NCI-H1930 (cell line): ENCODE measurements at places on chromosomes 7 and 10.

DNA sequence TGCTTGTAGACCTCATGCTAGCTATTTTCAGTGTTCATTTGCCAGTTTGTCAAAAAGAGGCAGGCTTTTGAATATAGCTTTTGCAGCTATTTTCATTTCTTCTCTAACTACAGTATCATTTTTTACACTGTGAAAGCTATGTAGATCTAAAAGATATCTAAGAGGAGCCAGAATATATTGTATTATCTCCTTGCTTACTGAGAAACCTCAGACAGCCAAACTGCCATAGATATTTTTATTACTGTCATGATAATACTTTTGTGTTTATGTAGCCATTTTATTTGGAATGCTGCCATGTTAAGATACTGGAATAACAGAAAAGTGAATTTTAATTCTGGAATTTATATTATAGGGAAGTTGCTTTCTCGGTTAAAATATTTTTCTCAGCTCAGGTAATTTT, 37.2 kb downstream of the ANKIB1 start:
- no peak for DNase-seq

DNA sequence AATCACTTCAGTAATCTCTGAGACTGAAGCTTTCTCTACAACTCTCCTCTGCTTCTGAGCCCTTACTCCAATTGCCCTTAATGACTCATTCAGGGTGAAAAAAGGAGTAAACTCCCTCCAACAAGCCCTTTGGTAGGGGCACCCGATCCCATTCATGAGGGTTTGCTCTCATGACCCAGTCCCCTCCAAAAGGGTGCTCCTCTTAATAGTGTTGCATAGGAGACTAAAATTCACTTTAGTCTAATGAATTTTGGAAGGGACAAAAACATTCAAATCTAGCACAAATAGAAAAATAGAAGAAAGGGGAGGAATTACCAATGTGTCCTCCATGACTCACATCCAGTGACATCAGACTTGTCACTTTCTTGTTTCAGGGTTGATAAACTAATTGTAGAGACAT, 66.2 kb upstream of the CCNY start:
- no peak for DNase-seq

DNA sequence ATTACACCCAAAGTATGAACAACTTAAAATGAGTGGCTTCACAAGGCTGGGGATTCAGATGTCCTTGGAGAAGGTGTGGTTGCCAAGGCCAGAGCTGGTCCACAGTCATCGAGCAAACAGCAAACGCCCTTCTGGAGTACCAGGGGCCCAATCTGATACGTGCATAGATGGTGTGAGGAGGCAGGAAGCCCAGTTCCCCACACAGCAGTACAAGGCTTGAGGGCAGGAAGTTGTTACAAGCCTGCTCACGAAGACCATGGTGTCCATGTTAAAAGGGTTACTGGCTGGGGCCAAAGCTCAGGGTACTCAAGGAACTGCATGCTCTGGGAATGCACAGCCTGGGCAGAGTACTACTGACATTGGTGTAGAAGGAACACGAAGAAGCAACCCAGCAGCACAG, 4.6 kb upstream of the ANKRD26 start:
- DNase-seq: no peak

DNA sequence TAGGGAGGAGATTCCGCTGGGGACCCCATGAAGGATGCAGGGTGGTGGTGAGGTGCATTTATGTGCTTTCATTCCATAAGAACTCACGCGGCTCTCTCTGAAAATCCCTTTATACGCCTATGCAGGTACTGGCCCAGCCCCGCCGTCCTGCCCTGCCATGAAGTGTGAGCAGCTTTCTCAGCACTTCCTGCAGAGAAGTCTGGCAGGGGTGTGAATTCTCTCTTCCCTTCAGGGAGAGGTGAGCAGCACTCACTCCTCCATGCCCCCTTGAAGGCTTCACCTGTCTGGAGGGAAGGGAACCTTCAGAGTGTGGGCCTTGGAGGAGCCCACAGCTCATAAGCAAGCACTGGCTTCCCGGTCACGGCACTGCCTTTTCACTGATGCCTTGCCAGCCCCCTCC, 34.0 kb downstream of the PPP2R2D start:
- no peak for DNase-seq

GRCh38 chr10:60992636-60993035, 48.7 kb upstream of the RHOBTB1 start:
- no peak for DNase-seq

- DNase-seq: no peak
Measured at GRCh38 chr7:67391168-67391567, 394.5 kb downstream of the TYW1 start.

DNA sequence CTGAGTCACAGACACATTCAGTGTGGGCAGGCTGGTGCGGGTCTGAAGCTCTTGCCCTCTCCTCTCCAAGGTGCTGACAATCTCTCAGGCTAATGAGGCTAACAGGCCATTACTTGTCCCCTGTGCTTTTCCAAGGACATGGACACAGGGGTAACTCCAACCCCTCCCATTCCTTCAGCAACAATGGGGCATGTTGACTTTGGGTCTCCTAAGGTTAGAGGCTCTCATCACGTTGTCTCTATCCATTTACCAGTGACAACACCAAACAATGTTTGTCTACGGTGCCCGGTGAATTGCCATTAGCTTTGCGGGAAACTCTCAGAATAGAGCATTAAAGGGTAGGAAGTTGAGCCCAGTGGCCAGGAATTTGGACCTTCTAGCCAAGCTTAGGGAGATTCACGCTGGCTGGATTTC, 101.6 kb upstream of the TNS3 start:
- no peak for DNase-seq

- DNase-seq: no peak
Measured at GRCh38 chr10:114385557-114385956, 18.7 kb downstream of the AFAP1L2 start.

DNA sequence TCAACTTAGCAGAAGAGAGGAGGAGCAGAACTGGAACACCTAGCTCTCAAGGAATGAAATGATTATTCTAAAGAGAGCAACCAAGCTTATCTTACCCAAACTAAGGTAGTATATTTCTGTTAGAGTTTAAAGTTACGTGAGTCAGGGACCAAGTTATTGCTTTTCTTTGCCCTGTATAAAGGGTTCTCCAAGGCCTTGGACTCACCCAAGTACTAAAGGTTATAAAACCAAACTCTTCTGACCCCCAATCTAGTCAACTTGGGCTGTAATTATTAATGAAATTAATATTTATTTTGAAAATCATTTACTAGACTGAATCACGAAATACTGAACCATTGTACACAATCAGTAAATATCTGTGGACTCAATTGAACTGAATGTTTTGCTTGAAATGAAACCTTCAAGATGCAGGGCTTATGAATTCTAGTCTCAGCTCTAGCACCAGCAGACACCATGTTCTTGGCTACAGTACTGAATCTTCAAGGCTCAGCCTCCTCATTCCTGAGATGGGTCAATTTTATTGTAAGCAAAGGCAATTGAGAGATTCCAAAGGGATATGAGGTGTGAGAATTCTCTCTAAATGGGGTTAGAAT, 1.8 kb upstream of the CYP2C19 start:
- no peak for DNase-seq

DNA sequence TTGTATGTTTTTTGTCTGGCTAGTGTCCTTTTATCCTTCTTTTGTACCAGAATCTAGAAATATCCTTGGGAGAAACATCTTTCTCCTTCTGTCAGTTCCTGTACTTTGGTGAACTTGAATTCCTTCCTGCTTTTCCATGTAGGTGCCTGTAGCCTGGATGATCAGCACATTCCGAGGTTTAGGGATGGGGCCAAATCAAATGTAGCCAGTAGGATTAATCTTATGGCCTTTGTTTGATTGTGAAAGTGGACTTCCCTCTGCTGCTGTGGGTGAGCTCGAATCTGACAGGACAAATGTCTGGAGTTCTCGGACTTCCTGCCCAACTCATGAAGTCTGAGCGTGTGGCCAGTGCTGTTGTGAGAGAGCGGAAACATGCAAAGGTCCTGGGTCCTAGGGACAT, 33.2 kb upstream of the NAMPT start:
- no peak for DNase-seq

DNA sequence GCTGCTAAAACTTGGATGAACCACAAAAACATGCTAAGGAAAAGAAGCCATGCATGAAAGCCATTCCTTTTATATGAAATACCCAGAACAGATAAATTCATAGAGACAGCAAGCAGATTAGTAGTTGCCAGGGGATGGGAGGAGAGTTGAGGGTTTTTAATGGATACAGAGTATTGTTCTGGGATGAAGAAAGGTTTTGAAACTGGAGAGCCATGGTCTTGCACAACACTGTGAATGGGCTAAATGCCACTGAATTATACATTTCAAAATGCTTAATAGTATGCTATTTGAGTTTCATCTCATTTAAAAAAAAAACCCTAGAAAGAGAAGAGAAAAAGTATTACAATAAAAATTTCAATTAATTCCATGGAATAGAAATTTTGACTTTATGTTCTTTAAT, 154.3 kb downstream of the GNAT3 start:
- DNase-seq: no peak

GRCh38 chr7:93651603-93652159, 77.2 kb upstream of the CALCR start:
- no peak for DNase-seq

DNA sequence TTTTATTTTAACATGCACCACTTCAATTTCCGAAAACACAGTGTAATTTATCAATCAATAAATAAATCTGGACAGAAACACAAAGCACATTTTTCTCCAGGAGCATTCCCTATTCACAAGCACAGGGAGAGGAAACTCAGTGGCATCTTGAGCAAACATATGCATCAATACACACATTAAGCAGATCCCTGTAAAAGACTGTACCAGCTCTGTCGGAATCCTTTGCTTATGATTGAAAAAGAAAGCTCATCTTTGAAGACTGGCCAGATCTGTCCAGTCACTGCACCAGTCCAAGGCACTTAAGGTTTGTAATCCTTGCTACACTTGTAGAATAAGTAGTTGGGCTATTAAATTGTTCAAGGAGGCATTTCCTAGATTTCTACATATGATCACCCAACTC, 343.9 kb downstream of the BMPER start:
- DNase-seq: no peak

GRCh38 chr7:55206235-55207029, 158.7 kb upstream of the LANCL2 start:
- no peak for DNase-seq
